CD4-positive, alpha-beta T cell treated with Interleukin-15 for 4 hours (primary cell): ENCODE measurements at places on chromosomes 5 and 9.

DNA sequence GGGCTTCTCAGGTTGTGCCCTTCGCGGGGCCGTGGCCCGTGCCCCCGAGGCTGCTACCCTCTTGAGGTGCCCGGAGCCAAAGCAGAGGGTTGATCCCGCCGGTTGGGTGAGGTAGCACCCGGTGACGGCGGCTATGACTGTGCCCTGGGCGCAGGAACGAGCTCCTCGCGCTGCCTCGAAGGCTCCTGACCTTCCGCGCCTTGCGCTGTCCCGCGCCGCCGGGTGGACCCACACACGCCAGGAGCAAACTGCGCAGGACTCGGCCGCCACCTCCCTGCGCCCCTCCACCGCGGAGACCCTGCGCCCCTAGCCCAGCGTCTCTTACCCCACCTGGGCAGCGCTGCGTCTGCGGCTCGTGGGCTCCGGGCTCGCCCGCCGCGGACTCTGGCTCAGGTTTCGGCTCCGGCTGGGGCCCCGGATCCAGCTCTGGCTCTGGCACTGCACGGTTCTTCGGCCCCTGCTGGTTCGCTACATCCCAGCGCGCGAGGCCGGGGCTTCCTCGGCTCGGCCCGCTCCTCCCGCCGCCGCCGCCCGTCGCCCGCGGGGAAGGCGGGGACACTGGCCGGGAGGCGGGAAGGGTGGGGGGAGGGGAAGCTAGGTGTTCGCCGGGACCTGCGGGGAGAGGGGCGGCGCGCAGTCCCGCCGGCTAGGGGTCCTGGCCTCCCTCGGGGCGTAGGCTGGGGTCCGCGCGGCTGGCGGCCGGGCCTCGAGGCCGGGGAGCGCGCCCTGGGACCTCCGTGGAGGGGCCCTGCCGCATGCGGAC lies 5.4 kb upstream of the PITX1 start:
- DNase-seq, result no peak

DNA sequence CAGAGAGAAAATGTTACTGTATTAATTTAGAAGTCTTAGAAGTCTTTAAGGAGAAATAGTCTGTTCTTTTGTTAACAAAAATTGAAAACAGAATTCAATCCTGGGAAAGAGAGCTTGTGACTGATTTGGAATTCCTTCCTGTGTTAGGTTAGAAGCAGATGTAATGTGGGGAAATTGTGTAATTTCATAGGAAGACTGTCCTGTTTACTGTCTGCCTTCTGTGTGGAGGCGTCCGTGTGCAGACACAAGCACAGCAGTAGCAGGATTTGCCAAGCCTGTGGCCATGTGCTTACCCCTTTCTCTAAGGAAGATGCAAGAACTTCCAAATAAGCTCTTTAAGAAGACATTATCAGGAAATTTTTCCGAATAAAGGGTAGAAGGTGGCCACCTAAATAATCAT lies 36.7 kb upstream of the F2R start:
- DNase-seq, result no peak

- DNase-seq, result no peak
Measured at GRCh38 chr9:95738438-95738837, 137.1 kb upstream of the ERCC6L2 start.

DNA sequence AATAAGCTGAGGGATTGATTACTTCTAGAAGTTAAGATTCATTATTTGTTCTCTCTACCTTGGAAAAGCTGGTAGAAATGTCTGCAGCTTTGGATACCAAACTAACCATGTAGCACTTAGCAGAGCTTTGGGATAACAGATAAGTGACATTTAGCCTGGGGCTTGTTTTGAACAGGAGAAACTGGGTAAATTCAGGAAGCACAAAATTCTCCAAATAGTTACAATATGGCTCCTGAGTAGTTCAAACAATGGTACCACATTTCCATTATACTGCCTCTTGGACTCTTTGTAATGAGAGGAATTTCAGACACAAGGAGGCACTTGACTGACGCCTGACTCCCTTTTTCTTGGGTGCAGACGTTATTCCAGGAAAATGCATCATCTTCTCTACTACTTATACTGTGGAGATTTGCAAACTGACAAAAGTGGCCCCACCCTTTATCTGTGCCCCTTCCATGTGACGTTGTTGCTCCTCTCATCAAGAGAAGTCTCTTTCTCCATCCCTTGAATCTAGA lies 22.5 kb downstream of the PRUNE2 start:
- DNase-seq, result no peak

GRCh38 chr5:15209053-15209762 lies 290.8 kb upstream of the FBXL7 start:
- DNase-seq, result no peak

DNA sequence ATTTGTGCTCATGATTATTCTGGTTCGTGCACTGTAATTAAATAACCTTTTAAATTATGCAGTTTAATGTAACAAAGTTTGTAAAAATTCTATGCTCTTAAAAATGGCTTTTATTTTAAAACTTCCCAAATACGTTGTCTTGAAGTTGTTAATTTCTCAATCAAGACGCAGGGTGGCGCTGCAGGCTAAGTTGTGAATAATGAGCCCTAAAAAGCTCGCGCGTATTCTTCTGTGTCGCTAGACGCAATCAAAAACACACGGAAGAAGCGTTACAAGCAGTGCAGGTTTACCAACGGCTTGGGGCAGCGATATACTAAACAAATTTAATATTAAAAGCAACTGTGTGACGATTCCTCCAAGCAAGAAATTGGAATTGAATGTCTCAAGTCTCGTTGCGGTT lies at the start of gene PCDHB4:
PCDHB4 (plus strand) TSS at position 256 of the 400 bp plus-strand sequence. CDS start 181 bp downstream, outside the sequence.
- no peak for DNase-seq

DNA sequence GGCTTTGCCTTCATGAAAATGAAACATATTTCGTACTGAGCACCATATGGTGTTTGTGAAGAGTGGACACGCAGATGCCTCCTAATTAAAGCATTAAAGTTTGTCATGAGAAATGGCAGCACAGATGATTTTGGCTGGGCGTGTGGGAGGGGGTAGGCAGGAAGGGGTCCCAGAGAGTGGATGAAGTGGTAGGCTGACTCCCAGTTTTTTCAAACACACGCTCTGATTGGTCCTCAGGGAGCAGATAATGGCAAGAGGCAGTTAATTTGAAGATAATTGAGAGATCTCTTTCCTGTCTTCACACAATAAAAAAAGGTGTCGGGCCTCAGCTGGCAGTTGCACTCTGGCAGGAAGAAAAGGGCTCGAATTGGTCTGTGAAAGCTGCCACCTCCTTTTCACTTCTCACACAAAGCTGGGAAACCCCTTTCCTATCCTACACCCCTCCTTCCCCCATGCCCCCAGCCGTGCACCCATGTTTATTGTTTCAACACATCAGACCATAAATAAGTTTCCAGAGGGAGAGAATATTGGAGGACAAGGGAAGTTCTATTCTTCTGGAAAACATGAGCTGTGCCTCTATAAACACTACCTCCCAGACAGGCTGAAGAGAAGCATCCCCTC lies 429.6 kb downstream of the ARHGEF28 start:
- no peak for DNase-seq

GRCh38 chr9:114350636-114351401 lies 21.1 kb downstream of the ORM2 start:
- no peak for DNase-seq

GRCh38 chr9:126225611-126226609 lies 100.7 kb upstream of the MVB12B start:
- no peak for DNase-seq

DNA sequence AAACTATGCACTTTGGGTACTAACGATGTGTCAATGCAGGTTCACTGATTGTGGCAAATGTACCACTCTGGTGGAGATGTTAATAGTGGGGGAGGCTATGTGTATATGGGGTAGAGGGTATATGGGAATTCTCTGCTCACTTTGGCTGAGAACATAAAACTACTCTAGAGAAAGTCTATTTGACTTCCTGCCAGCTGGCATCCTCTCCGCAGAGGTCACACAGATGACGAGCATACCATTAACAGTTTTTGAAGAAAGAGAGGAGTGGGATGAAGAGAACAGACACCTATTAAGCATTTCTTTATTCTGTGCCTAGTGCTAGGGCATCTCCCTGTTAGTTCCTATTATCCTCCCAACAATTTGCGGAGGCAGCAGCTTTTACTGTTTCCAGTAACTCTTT lies 58.4 kb upstream of the TRIM32 start:
- no peak for DNase-seq

DNA sequence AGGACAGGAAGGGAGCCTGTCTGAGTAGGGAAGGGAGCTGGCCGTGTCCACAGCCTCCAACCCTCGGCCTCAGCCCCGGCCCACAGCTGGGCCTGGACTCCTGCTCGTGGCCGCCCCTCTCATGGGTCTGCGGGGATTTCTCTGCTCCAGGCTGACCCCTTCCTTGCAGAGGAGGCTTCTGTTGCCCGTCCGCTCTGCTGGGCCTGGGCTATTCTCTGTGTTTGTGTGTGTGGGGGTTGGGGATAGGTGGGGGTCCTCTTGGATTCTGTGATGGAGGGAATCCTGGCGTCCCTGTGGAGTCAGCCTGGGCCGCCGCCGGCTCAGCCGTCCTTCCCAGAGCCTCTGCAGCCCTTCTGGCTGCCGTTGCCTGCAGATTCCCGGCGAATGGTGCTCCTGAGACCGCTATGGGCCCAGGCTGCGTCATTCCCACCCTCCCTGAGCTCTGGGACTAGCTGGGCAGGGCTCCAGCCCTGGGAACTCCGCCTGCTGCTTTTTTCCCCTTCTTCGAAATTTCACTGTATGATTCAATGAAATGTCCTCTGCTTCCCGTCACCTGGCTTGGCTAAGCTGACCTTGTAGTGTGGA lies 64.2 kb downstream of the FGF18 start:
- DNase-seq, result no peak

GRCh38 chr9:15416880-15417279 lies 5.8 kb upstream of the SNAPC3 start:
- DNase-seq, result peak; percentile 62

- no peak for DNase-seq
Measured at GRCh38 chr9:123358181-123358905, 2.3 kb downstream of the CRB2 start.

- no peak for DNase-seq
Measured at GRCh38 chr5:178356431-178356872, 123.8 kb upstream of the PHYKPL start.

- DNase-seq, result peak; percentile 33
Measured at GRCh38 chr9:128323212-128323730, 632 bp downstream of the COQ4 start.

GRCh38 chr9:107674721-107675277 lies 185.2 kb upstream of the KLF4 start:
- no peak for DNase-seq

- DNase-seq, result no peak
Measured at GRCh38 chr9:98565152-98566135, 143.3 kb downstream of the GABBR2 start.

DNA sequence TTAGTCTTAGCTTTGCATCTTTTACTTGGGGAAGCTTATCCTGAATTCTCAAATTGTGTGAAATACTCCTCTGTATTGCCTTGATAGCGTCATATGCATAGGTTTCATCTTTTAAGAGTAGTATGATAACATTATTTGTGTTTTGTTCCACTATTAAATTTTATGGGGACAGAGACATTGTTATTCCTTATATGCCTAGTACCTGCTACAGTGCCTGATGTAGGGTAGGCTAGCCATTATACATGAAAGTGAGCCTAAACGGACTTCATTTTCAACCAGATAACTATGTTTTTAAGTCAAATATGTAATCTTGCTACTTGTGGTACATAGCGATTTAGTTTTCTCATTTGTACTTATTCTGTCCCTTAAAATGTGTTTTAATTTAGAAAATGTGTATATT lies 105.9 kb downstream of the DMXL1 start:
- DNase-seq, result no peak

- DNase-seq, result no peak
Measured at GRCh38 chr9:61665829-61666228, 476.0 kb downstream of the SPATA31A7 start.
